ENCODE measurements at places on chromosomes 1 and 21.
A peak's percentile ranks its signal among the peaks of the same experiment; 100 is the strongest.

DNA sequence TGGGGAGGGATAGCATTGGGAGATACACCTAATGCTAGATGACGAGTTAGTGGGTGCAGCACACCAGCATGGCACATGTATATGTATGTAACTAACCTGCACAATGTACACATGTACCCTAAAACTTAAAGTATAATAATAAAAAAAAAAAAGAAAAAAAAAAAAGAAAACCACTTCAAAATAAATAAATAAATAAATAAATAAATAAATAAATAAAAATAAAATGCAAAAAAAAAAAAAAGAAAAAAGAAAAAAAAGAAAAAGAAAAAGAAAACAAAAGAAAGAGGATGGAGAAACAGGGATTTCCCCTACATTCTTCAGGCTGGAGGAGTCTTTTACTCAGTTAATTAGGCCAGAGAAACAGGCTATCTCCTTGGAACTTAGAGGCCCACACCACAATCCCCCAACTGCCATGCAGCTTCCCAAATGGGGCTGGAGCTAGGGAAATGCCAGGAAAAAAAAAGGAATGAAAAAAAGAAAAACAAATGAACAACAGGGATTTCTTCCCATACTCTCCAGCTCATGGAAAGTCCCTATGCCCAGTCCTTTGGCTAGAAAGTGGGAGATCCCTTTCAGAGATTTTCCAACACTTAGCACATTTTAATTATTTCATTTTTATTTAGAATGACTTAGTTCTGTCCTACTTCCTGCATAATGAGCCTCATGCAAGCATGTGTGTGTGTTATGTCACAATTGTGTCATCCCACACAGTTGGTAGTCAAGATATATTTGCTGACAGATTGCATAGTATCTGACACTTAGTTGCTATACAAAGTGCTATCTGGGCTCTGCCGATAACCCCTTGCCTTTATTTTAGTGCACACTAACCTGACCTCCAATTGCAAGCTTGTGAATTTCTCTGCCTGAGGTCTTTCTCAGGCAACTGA, 486.4 kb downstream of the PLPP3 start:
- no peak for DNase-seq

DNA sequence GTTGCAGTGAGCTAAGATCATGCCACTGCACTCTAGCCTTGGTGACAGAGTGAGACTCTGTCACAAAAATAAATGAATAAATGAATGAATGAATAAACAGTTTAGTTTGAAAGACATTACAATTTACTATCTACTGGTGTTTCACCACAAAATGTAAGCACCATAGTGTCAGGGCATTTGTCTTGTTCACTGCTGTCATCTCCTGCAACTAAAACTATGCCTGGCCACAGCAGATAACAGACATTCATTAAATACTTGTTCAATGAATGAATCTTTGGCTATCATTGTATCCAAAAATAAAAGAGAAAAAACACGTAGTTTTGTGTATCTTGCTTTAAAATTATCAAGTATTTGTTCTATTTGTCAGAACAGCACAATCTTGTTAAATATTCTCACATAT, 32.5 kb downstream of the SASS6 start:
- DNase-seq = no peak

GRCh38 chr1:161962091-161962887, 61.4 kb downstream of the OLFML2B start:
- DNase-seq = no peak

DNA sequence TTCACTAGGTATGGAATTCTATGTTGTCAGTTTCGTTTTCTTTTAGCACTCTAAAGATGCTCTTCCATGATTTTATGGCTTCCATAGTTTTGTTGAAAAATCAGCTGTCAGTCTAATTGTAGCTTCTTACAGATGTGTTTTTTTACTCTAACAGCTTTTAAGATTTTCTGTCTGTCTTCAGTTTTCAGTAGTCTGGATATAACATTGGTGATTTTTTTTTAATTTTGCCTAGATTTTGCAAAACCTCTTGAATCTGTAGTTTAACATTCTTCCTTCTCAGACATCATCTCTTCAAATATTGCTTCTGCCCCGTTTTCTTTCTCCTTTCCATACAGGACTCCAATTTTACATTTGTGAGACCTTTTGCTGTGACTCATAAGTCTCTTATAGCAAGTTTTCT, 17.9 kb upstream of the DYRK1A start:
- DNase-seq = no peak

DNA sequence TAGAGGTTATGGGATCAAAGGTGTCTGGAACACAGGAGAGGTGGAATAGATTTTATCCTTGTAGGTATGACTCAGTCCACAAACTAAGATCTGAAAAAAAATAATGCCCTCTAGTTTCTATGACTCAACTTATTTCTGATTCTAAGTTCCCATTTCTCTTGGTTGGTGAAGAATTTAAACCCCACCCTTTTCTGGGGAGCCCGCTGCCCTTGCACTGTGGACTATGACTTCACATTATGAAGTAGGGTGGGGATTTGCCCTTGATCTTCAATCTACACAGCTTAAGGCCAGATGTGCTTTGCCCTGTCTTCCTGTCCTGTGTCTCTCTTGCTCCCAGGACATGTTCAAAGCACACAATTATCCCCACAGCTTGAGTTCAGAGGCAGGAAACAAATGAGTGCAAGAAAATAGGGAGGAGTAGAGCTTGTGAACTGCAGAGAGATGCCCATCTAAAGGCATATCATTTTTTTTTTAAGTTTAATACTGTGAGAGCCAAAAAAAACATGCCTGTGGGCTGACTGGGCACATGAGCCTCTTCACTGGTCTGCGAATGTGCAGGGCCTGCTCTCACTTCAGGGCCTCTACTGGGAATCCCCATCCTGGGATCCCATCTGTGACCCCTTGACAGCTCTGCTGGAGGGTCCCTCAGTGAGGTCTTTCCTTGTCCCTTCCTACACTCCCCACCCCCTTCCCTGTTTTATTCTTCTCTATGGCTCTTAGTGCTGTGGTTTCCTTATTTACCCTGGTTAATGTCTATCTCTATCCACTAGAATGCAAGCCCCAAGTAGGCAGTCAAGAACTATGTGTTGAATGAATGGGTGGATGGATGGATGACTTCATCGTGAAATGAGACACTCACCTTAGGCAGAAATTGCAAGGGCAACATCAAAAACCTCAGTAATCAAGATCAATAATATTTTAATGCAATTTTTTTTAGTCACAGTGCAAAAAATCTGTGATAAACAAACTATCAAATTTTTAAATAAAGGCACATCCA, 61.5 kb downstream of the CD58 start:
- no peak for DNase-seq

DNA sequence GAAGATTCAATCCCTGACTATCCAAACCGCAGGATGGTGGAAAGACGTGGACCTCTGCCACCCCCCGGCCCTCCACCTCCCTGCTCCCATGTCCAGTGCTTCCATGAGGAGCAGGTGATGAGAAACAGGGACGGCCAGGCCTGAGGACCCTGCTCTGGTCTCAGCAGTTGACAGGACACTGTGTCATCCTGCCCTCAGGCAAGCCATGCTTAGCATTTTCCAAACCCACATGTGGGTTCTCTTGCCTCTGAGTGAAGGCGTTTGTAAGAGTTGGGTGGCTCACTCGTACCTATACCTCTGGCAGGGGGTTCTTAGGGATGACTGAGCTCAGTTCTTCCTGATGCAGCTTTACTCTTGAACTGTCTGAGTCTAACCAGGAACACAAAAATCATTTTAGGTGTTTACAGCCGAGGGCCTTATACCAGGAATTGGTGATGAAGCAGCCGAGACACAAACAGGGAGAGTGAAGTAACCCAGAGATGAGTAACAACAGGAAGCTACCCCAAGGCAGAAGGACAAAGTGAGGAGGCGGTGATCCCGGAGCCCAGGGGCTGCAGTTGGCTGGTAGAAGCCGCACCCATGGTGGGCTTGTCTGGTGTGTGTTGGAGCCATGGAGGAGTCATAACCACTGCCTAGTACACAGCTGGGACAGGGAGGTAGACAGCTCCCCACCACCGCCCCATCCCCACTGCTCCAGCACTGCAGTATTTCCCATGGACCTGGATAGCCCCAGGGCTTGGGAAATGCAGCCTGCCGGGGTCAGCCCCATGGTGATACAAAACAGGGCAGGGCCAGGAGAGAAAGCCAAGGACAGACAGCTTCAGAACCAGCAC, 21.4 kb downstream of the MYBPH start:
- DNase-seq = no peak

GRCh38 chr1:43308635-43309404, 8.0 kb downstream of the TIE1 start:
- DNase-seq = no peak

DNA sequence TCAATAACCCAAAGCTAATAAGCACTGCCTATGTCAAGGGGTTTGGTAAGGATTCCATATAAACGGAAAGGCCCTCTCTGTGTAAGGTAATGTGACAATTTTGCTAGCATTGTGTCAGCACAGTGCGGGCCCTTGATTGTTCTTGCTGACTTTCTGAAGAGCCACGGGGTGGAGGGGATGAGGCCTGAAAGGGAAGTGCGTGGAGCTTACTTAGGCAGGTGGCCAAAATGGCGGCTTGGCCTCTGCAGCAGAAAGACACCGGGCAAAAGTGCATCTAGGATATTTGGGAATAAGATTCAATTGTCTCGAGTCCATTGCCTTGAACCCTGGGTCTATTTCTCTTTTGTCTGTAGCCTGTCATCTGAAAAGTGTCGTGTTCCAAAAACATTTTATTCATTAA, 114.3 kb downstream of the TGFB2 start:
- no peak for DNase-seq

DNA sequence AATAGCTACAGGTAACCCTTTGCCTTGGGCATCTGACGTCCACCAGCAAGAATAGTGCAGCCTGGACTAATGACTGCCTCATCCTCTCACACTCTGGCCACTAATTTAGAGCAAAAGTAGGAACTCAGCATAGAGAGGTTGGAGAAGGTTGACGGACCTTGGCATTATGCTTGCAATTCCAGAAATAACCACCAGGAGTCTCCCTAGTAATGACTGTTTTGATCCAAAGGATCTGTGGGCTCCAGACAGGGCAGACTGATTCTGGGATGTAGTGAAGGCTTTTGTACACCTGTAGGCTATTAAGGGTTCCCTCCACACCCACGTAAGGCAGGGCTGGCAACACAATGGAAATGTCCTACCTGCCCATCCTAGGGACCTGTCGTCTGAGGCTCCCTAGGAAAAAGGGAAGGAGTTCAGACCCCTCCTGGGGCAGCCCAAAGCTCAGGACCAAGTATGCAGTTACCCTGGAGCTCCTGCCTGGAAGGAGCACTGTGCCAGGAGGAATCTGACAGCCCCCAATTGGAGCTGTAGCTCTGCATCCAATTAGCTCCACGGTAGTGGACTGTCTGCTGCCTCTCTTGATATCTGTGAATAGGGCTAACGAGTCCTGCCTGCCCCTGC, 91.0 kb upstream of the TMEM51 start:
- DNase-seq = no peak

- no peak for DNase-seq
These were observed 179.2 kb upstream of the TMEM51 start for GRCh38 chr1:14974361-14974760.

DNA sequence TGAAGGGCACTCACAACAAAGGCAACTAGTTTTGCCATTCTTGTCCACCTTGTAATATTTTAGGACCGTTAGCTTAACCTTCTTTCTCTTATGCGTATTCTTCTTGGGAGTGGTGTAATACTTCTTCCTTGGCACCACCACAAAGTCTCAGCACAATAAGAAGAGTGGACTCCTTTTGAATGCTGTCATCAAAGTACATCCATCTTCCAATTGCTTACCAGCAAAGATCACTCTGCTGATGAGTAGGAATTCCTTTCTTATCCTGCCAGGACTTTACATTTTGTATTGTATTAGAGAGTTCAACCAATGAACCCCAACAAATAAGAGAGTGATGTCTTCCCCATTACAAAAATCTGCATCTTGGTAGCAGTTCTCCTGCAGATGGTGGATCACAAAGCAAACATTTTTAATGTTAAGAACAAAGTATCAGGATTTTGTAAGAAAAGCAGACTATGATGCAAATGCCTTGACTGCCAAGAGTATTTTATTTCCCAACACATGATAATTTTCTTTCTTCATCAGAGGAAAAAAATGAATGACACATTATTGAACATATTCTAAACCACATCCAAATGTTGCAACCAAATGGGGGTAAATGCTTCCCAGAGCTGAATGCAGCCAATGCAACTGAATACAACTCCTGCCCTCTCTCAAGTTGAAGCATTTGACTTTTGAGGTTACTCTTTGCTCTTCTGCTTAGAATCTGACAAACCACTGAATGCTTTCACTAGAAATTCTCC, 5.1 kb upstream of the ARNT start:
- DNase-seq = no peak

DNA sequence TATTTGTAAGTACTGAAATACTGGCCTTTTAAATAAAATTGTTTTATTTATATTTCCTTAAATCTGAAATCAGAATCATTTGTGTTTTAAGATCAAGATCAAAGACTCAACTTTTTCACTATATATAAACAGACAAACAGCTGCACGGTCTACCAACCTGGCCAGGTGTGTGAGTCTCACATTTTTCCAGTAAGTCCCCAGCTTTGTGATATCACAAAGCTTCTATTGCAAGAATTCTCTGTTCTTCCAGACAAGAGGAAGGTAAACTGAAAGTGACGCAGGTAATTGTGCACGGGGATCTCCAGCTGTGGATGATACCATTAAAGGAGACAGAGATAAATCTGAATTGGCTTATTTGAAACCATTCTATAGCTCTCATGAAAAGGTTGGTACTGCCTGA, 41.2 kb upstream of the CYP2J2 start:
- no peak for DNase-seq

- DNase-seq = no peak
These were observed 27.1 kb upstream of the CD34 start for GRCh38 chr1:207938016-207938415.

GRCh38 chr1:166170075-166170474, 3.3 kb upstream of the FAM78B start:
- no peak for DNase-seq

GRCh38 chr1:158112994-158113758, 67.5 kb upstream of the CD1D start:
- DNase-seq = peak; percentile 18

- no peak for DNase-seq
These were observed 67.8 kb downstream of the VPS26C start for GRCh38 chr21:37199057-37199924.

DNA sequence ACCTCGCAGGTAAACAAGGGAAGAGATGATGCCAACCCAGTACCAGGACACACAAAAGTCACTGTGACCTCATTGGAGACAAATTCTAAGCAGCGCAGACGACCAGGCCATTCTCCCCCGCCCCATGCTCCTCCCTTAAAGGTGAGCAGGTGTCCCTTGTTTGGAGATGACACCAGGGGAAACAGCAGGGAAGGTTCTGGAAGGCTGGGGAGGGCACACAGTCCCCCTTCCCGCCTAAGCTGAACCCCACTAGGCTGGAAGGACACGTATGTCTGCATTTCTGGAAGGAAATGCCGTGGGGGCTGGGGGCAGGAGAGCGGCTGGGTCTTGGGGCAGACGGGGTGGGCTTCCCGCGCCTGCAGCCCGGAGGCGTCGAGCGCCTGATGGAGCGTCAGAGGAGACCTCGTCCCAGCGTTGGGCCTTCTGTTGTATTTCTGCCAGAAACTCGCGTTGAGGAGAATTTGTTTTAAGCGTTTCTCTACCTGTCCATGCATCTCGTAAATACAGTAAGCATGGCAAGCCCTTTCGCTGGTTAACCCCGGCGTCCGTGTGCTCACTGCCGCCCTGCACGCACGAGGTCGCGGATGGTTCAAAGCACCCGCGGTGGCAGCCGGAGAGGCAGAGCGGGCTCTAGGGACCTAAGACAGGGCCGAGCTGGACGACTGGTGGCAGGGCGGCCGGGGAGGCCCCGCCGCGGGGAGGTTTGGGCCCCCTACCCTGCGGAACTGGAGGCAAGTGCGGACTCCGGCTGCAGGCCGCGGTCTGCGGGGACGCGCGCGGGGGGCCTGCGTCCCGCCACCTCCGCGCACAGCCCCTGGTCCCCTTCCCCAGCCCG, 1.2 kb upstream of the LHX4 start:
- DNase-seq = no peak
